ENCODE measurements at places on chromosomes 3 and 15.

DNA sequence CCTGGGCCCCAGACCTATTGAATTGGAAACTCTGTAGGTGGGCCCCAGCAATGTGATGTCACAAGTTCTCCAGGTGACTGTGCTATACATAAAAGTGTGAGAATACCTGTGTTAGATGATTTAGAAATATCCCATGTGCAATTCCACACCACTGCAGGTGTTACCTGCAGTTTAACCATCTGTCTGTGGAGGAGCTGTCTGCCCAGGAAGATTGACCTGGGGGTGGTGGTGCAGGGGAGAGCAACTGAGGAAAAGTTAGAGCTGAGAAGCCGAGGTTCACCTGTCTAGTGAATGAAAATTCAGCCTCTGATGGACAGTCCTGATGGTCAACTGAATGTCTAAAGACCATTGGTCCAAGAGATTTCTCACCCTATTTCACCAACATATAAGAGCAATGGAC lies 132.2 kb upstream of the SLC24A5 start:
- no peak for DNase-seq

- no peak for DNase-seq
Observed at GRCh38 chr3:71144525-71145253, 438.8 kb downstream of the FOXP1 start.

DNA sequence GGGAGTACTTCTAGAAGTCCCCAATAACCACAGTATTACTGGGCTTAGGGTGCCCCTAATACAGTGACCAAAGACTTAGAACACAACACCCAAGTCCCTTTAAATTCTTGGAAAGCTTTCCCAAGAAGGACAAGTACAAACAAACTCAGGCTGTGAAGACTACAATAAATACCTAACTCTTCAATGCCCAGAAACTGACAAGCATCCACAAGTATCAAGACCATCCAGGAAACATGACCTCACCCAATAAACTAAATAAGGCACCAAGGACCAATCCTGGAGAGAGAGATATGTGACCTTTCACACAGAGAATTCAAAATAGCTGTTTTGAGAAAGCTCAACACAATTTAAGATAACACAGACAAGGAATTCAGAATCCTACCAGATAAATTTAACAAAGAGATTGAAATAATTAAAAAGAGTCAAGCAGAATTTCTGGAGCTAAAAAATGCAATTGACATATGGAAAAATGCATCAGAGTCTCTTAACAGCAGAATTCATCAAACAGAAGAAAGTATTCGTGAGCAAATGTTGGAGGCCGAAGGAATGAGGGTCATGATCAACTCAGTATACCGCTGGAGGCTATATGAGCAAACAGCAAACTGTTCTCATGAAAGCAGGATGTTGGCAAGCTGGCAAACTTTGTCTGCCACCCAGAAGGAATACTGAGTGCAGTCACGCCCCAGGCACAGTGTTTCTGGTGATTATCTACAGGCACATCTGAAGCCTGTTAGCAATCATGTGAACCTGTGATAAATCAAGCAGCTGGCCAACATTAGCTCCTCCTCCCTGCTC lies 87.0 kb upstream of the NECTIN3 start:
- DNase-seq, result no peak

DNA sequence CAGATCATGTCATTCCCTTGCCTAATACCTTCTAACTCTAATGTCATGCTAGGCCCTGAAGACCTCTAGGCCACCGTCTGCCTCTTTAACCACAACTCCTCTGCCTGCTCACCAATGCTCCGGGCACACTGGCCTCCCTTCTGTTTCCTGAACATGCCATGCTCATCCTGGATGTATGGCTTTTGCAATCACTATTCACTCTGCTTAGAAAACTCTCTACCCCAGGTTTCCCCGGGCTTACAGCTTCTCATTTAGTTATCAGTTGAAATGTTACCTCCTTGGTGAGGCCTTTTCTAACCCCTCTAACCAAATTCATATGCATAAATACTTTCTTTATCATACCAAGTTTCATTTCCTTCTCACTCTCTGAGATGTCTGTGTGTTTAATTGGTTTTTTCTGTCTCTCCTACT lies 727.8 kb upstream of the CFAP20DC start:
- no peak for DNase-seq

DNA sequence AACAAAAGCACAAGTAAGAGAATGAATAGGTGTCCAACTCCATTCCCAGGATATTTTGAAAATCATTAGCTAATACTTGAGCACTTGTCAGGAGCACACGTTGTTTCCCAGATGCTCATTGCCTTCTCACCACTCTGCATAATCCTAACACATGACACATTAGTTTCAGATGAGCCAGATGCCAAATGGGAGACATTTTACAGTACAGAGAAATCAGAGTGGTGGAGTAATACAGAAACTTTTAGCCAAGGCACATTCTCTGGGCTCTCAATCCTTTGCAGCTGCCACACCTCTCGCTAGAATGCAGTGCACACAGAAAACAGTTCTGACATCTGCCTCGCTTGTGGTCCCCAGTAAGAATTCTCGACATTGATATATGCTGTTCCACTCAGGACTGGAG lies 76.6 kb downstream of the P3H2 start:
- no peak for DNase-seq

DNA sequence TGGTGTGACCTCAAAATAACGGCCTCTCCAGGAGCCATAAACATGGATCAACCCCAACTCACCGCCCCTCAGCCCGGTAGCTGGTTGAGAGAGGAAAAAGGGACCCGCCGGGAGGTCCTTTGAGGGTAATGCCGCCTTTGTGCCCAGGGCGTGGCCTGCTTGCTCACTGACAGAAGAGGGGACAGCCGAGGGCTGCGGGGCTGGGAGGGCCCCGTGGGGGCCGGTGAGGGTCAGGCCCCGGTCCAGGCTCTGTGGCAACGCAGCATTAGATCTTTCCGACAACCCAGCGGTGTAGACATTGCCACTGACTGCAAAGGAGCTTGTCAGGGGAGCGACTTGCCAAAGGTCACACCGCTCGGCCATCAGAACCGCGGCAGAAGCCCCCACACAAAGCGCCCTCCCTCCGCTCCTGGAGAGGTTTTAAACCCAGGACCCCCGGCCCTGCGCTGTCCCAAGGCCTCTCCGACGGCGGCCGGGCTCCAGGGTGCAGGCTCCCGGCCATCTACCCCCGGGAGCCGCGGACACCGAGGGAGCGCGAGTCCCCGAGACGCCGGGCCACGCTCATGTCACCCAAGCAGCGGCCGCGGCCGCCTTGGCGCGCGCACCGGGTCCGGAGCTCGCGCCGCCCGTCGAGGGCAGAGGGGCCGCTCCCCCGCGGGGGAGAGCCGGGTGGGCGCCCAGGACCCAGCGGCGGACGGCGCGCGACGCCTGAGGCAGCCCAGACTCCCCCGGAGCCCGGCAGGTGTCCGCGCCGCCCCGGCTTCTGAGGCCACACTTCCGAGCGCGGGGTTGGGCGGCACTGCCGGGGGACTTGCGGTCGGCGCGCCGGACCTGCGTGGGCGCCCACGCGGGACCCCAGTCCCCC lies 975 bp downstream of the PCSK6 start:
- DNase-seq, result no peak

GRCh38 chr3:119506631-119507030 lies 8.3 kb downstream of the TIMMDC1 start:
- no peak for DNase-seq

DNA sequence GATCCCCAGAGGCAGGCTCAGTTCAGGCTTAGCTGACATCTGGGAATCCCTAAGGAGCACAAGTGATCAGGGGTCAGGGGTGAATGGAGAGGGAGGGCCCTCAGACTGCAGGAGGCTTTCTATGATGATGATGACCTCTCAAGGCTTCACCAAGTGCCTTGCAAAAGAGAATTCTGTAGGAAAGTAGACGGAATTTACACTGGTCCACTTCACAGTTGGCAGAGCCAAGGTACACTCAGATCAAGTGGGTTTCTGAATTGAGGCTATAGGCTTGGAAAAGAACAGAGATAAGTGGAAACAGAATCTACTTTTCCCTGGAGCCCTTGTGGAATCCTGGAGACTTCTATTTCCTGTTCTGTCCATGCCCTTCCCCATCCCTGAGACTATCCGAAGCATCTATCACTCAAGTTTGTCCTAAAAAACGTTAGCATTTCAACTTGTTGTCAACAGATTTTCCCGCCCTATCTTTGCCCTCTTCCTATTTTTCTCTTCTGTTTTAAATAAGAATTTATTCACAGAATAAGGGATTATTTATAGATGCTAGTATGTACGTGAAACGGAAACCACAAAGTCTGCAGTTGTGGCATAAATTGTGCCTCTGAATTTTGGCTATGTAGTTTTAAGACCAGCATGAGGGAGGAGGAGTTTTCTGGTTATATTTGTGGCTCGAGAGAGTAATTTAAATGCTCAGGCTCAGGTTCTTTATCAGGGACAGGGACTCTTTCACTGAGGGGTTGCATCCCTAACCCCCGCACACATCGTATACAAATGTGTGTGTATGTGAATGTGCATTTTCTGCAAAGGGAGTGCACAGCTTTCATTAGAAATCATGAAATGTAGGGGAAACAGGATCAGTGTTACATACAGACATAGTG lies 12.8 kb downstream of the GCSAM start:
- DNase-seq, result no peak

DNA sequence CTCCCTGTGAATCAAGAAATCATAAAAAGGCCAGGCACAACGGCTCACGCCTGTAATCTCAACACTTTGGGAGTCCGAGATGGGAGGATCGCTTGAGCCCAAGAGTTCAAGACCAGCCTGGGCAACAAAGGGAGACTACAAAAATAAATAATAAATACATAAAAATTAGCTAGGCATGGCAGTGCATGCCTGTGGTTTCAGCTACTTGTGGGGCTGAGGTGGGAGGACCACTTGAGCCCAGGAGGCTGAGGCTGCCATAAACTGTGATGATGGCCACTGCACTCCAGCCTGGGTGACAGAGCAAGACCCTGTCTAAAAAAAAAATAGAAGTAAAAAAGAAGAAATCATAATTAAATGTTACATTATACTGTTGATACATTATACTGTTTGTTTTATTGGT lies 28.0 kb upstream of the DCUN1D1 start:
- DNase-seq, result no peak

All from stimulated activated CD4-positive, alpha-beta T cell treated with anti-CD3 and anti-CD28 coated beads, TNF-alpha, amount 100 ng/mL, for 24 hours (primary cell).